ENCODE measurements at places on chromosomes 7 and 10.

GRCh38 chr7:17084166-17084475 is 202.3 kb upstream of the AGR3 start:
- no peak for DNase-seq

DNA sequence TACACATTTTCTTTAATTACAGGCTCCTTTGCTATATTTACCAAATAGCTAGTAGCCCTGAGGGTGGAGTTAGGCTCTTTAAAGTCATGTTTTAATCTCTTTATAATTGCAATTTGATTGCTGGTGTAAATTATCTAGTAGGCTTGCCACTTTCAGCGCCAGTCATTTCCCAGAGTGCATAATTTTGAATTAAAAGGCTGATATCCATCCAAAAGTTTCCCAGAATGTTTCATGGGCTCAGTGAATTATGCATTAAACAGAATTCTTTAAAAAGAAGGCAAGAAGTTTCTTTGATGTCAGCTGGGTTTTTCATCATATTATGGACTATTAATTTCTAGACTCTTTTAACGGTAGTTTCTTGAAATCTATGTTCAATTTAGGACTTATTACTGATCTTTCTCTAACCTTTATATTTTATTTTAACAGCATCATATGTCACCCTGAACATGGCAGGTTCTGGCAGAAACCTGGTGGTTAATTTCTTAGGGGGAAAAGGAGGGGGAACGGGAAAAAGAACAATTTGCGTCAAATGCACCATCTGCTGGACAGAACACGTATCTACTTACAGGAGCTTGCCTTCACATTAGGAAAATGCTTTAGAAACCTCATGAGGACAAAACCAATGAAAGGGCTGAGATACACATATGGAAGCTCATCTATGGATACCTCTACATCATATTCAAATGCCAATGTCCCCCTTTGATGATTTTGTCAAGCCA is 171.1 kb downstream of the GRM3 start:
- DNase-seq: no peak

DNA sequence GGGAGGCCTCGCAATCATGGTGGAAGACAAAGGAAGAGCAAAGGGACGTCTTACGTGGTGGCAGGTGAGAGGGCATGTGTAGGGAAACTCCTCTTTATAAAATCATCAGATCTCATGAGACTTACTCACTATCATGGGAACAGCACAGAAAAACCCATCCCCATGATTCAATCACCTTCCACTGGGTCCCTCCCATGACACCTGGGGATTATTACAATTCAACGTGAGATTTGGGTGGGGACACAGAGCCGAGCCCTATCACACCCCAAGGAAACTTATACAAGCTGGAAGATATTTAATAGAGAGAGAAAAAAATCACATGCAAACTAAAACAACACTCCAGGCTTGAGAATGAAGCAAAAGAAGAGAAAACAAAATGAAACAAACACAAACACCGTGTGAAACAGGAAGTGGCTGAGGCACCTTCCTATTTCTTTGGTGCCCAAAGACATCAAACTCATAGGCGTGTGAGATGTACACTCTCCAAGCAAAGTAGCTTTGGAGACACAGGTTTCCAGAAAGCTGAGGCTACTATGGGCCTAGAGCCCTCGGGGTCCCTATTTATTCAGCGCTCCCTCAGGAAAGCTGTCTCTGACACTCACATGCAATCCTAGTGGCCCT is 97.2 kb downstream of the PRKCQ start:
- DNase-seq: no peak

DNA sequence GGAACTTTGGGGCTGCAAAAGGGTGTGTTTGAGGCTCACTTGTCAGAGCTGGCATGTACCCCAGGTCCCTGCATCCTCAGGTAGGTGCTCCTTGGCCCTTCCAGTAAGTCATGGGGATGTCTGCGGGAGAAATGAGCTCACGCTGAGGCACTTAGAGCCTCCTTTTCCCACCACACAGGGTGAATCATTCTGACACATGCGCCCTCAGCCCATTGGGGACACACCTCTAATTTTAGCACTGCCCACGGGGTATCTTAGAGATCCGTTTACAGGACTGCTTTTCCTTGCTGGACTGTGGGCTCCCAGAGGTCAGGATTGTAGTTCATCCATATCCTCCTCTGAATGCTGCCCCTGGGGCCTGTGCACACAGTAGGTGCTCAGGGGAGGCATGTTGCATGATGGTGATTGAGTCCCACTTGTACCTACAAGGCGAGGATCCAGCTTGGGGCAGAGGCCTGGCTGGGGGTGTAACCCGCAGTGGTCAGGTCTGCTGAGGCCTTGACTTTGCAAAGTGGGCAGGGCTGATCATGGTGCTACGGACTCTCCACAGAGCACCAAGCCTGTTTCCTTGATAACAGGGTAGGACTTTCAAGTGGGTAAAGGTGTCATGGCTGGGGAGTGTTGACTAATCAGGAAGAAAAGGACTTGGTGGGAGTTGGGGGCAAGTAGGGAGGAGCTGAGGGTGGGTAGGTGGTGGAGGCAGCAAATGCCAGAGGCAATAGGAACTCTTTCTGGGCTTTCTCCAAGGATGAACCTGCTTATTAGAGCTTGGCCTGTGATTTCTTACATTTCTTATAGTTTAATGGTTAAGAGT is 5.8 kb downstream of the TSPAN15 start:
- DNase-seq: no peak

DNA sequence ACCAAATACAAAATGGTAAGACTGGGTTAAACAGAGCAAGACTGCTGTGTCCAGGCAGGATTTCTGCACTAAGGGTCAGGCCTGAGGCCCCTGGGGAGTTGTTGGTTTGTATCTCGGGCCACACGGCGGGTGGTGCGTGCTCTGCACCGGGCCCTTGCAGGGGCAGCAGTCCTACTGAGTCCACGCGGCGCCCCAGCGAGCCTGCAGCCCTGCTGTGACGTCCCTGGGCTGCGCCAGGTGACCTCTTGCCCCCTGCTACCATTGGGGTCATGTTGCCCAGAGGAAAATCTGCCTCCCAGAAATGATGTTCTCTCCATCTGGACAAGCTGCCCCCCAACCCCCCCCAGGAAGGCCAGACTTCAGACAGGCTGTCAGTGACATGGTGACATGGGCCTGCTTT is 281.5 kb downstream of the CELF2 start:
- no peak for DNase-seq
